Lung (tissue), 17 donors: ENCODE measurements at places on chromosomes 4 and X. TPM values are rescaled to one million over a fixed set of nuclear protein-coding genes. Genes with fewer than 3 reads are reported as not detected.

DNA sequence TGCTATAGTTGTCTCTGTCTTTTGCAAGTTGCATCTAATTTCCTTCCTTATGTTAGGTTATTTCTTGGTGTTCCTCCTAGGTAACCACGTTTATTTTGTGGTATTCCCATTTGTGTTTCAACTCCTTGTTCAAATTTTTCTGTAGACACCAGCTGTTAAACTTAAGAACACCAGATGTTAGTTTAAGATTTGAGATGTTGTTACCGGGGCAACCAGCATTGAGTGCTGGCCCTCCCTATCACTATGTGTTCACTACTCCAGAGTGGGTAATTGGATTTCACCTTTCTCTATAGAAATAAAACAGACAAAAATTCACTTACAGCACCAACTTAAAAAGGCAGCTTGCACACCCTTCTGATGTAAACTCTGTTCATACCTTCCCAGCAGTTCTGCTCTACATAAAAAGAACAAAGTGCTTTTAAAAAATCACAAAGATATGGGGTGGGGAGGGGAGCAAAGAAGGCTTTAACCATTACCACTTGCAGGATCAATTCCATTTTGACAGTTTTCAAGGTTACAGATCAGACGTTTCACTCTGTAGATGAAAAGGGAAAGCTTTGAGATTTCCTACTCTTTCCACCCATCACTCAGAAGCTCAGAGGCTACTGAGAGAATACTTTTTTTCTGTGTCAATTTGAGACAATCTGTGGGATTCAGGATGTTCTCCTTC lies 82.9 kb downstream of the DKK2 start:
- H3K4me1 ChIP-seq: no peaks in the 10 kb centered on the region
- H3K4me3 ChIP-seq: no peak overlapping the region
- H3K36me3 ChIP-seq: no peaks in the 10 kb centered on the region

DNA sequence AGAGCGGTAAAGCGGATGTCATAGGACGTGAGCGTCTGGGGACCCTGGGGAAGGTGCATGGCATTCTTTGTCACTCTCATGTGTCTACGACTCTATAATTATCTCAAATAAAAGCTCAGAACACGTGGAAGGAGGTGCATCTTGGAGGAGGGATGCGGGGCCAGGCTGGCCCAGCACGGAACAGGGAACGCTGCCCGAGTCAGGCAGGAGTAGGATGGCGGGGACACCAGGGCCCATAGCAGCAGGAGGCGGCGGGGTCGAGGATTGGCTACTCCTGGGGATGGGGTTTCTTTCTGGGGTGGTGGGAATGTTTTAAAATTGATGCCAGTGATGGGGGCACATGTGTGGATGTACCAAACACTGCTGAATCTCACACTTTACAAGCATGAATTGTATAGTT lies 5.4 kb upstream of the HTRA3 start:
- no peak for DNase-seq
- H3K27me3 ChIP-seq: no peaks in the 10 kb centered on the region
- H3K27ac ChIP-seq: no peak overlapping the region
- no peak overlapping the region for H3K4me3 ChIP-seq
- no peaks in the 10 kb centered on the region for H3K4me1 ChIP-seq
- no peaks in the 10 kb centered on the region for H3K36me3 ChIP-seq

GRCh38 chr4:108881986-108882385 lies 119.1 kb upstream of the ETNPPL start:
- no peak overlapping the region for H3K4me3 ChIP-seq
- H3K4me1 ChIP-seq: no peaks in the 10 kb centered on the region
- H3K27ac ChIP-seq: no peak overlapping the region
- no peak for DNase-seq

SNX12 gene
- 67.7 TPM for total RNA-seq
